Inflammatory macrophage (primary cell): ENCODE measurements at places on chromosomes 11 and 22.

GRCh38 chr22:30261134-30261533 is 5.5 kb downstream of the OSM start:
- DNase-seq, result peak; percentile 71

- DNase-seq, result peak; percentile 51
Measured at GRCh38 chr11:76918941-76919386, 58.2 kb downstream of the ACER3 start.

DNA sequence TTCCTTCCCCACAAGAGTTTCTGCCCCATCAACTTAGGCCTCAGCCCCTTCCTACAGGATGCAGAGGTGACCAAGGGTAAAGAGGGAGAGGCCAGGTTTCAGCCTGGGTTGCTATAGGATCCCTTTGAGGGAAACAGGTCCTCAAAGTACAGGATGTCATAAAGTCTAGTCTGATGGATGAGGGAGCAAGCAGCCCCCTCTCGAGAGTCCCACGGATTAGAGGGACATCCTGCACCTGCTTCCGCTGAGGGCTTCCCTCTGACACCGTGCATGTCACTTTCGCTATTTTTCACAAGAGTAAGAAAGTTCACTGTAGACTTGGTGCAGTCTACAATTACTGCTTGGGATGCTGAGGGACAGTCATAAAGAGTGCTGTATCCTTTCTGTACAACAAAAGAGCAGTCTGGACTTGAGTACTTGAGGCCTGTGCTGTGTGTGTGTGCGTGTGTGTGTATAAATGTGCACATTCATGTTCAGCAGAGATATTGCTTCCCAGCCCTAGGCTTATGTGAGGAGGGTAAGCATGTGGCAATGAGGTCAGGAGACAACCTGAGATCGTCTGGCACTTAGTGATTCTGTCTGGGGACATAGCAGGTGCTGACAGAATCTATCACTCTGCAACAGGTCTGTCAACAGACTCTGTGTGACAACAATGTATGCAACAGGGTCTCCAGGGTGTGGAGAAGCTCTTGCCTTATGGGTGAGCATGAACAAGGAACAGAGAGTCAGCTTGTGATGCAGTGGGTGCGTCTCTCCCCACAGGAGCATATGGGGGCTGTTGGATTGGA is 18.0 kb upstream of the CHST1 start:
- DNase-seq, result no peak

DNA sequence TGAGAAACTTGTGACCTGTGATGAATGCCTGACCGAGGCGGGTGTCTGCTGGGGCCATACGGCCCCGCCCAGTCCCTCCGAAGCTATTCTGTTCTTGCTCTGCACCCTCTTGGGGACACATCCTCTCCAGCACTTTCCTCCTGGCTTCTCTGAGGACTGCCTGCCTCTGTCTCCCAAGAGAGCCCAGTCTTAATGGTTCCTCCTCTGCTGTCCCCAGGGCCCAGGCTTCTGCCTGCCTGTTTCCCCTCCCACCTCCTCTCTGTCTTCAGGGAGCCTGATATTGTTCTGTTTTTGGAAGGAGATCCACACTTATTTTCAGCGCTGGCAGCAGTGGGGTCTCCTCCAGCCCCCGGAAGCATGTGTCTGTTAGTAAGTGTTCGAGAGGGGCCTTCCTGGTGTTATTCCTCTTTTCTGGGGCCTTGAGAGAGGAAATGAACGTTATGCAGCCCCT is 18.7 kb downstream of the SYNGR1 start:
- peak; percentile 37 for DNase-seq

DNA sequence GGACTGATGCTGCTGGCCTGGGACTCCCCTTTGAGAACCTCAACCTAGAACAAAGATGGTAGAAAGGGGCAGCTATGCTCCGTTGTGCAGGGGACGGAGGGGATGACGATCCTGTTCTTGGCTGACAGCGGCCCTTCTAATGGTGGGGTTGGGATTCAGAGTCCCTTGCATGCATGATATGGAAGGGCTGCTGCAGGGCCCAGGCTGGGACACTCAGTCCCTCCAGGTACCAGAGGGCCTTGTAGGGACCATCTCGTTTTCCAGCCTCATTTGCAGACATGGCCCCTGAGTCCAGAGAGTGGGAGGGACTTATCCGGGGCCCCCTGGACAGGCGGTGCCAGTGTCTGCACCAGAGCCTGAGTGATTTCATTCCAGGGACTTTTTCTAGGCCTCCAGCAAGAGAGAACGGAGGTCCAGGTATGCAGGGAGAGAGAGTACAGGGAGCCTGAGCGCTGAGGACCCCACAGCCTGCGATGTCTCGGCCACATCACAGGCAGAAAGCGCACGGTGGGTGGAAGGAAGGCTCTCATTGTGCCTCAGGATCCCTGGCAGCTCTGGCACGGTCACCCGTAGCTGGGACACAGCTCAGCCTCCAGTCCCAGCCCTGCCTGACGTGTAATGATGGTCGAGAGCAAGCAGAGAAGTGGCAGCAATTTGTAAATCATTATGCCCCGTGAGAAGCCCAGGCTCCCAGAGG is 860.8 kb downstream of the TBC1D22A start:
- DNase-seq, result no peak

DNA sequence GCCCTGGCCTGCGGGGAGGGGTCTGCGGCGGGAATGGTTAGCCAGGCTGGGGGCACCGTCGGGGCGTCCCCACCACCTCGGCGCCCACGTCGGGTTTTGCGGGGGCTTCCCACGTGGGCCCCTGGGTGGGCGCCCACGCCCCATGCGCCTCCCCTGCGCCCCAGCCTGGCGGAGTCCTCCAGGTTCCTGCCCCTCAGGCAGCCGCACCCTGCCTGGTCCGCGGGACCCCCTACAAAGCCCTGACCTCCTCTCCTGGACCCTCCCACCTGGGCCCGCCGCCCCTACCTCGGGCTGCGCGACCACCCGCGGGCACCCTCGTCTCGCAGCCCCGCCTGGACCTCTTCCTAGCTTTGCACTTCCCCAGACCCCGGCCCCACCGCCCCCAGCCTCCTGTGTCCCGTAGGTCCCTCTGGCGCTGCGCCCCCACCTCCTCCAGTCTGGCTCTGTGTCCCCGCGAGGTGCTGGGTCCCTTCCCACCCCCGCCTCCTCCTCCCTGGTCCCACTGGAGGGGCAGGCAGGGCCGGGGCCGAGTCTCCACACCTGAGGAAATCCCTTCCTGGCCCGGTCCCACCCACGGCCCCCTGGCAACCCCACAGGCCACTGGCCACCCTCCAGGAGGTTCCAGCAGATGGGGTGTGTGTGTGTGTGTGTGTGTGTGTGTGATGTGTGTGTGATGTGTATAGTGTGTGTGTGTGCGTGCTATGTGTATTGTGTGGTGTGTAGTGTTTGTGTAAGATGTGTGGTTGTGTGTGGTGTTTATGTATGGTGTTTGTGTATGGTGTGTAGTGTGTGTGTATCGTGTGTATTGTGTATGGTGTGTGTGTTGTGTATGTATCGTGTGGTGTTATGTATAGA is 11.8 kb downstream of the PIM3 start:
- no peak for DNase-seq

DNA sequence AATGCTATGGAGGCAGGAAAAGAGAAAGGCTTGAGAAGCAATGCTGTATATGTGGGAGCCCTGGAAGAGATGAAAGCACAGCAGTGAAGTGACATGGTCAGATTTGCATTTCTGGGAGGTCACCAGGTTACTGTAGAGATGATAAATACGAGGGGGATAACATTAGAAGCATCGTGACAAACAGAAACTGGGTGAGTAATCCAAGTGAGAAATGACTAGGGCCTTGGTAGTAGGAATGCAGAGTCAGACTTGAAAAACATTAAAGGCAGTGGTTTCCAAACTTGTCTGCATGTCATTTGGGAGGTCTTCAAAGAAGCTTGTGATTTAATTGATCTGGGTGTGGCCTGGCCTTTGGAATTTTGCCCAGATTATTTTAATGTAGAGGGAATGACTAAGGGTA is 43.9 kb downstream of the CCDC34 start:
- DNase-seq, result no peak

DNA sequence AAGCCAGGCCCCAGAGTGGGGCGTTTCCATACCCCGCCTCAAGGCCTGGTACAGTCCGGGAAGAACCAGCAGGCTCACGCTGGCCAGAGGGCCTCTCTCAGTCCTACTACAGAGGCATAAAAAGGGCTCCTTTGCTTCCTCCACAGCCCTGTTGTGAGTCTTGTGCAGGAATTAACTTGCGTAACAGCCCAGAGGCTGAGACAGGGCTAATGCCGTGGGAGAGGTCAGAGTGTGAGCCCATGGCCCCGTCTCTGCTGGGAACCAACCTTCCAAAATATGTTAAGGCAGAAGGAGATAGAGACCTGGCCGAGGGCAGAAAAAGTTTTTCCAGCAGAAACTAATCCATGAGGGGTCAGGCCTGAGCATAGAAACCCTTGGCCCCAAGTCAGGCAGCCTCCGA is 19.9 kb upstream of the TMEM184B start:
- peak; percentile 12 for DNase-seq

DNA sequence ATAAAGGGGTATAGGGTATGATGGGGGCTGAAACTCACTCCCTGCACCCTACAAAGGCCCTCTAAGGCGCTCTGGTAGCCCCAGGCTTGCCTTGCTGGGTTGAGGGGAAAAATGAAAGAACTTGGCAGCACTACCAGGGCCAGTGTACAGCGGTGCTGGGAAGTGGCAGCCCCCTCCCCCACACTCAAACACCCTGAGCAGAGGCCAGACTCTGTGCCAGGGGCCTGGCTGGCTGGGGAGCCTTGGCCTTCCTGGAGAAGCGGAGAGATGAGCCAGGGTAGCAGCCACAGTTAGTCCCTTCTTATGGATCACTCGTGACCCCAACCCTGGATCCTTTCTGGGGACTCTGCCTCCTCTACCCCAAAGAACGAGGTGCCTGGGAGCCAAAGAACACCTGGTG is 2.7 kb downstream of the TMEM134 start:
- DNase-seq, result no peak

- DNase-seq, result peak; percentile 83
Measured at GRCh38 chr11:65720211-65720934, at the start of gene RNASEH2C. Gene RNASEH2C, minus strand, starts transcription at chr11:65720798. Its CDS starts 40 bp downstream, at chr11:65720758.

DNA sequence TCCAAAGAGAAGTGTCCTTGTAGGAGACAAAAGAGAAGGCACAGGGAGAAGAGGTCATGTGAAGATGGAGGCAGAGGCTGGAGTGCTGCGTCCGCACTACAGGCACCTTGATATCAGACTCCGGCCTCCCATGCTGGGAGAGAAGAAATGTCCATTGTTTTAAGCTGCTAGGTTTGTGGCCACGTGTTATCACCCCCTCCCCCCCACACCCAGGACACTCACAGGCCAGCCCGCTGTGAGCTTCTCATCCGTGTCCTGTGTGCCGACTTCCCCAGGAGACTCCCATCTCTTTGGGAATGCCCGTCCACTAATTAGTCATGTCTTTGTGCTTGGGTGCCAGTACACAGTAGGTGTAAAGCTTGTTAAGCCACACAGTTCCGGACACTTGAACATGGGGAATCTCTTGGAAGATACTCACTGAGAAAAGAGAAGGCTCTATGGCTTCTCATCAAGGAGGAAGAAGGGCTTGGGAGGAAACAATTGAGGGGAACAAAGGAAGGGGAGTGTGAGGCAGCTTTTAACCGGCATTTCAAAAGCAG is 1234.7 kb downstream of the TBC1D22A start:
- DNase-seq, result no peak

DNA sequence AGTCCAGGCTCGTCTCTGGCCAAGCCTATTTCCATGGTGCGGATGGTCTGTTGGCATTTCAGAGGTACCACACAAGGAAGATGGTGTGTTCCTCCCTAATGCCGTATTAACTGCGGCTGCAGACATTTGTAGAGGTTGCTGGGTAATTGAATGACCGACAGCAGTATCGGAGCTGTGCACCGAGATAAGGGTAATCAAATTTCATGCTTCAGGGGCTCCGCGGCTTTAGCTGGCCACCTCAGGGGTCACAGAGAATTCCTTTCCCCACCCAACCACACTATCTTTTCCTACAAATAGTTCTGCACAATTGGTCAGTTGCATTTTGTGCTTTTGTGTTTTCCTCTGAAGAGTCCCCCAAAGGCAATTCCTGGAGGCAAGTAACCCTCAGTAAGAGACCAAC is 297.4 kb downstream of the OPCML start:
- DNase-seq, result no peak

- DNase-seq, result no peak
Measured at GRCh38 chr11:117826832-117827231, 2.3 kb upstream of the FXYD2 start.

DNA sequence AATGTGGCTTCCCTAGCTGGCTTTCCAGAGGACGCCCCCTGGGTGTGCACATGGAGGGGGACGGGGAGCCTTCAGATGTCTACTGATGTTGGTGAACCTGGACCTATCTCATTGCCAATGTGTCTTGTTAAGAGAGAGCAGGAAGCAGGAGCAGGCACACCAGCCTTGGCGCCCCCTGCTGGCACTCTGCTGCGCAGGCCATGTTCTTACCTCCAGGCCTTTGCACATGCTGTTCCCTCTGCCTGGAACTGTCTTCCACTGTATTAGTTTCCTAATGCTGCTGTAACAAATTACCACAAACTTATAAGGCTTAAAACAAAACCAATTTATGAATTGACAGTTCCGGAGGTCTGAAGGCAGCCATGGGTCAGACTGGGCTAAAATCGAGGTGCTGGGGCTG is 23.6 kb upstream of the MN1 start:
- DNase-seq, result peak; percentile 17

- no peak for DNase-seq
Measured at GRCh38 chr11:28504555-28505110, 396.4 kb downstream of the METTL15 start.

DNA sequence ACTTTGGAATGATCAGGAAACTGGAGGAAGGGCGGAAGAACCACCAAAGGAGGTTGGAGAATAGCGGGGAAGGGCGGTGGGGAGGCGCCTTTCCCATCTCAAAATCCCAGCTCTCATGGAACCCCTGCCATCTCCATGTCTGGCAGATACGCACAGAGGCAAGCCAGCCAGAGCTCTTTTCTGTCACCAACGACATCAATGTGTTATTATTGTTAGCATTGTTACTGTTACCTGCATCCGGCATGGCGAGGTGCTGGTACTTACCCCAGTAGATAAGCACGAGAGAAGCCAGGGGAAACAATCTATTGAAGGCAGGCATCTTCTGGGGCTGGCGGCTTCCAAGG is 969 bp downstream of the SCN3B start:
- DNase-seq, result no peak

GRCh38 chr22:38919631-38920190 is 37.7 kb upstream of the APOBEC3A start:
- DNase-seq, result no peak

GRCh38 chr22:20238536-20238900 is 29.6 kb downstream of the RTN4R start:
- peak; percentile 38 for DNase-seq

GRCh38 chr11:41065432-41065831 is 394.0 kb downstream of the LRRC4C start:
- no peak for DNase-seq

- DNase-seq, result peak; percentile 75
Measured at GRCh38 chr11:60970369-60970774, 1.1 kb upstream of the CD6 start.

GRCh38 chr11:86249307-86250098 is 5.0 kb downstream of the EED start:
- DNase-seq, result no peak

- DNase-seq, result peak; percentile 44
Measured at GRCh38 chr11:88231894-88232482, 56.7 kb upstream of the RAB38 start.

- DNase-seq, result no peak
Measured at GRCh38 chr11:15569305-15570025, 454.7 kb downstream of the INSC start.
